Activated CD8-positive, alpha-beta memory T cell treated with anti-CD3 and anti-CD28 coated beads for 4 hours (primary cell): ENCODE measurements at places on chromosomes 4 and X.

DNA sequence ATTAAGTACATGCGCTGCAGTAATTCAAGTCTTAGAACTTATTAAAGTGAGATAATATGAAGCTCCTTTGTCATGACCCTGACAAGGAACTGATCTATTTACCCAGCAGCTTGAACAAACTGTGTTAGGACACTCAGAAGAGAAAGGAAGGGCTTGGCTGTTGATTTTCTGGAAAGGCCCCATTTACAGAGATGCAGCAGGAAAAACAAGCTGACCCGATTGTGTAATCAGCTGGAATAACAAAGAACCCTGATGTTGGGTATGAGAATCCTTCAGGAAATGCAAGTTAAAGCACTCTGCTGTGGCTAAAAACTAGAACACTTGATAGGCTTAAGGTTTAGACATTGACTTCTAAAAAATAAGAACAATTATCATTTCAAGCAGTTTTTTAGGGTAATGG is 64.8 kb downstream of the TBC1D9 start:
- DNase-seq: no peak

DNA sequence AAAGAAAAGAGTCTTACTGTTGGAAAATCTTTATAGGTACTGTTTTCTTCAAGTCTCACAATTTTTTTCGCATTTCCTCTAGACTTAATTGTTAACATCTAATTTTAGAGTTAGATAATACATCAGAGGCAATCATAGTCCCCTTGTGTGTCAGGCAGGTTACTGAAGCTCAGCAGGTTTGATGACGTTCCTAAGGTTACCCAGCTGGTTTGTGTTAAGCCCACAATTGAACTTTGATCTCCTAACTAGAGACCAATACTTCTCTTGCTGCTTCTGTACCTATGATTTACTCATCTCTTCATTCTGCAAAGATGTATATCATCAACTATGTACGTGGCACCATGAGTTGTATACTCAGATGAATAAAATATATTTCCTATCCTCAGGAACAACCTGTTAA is 131.6 kb upstream of the STIM2 start:
- no peak for DNase-seq

DNA sequence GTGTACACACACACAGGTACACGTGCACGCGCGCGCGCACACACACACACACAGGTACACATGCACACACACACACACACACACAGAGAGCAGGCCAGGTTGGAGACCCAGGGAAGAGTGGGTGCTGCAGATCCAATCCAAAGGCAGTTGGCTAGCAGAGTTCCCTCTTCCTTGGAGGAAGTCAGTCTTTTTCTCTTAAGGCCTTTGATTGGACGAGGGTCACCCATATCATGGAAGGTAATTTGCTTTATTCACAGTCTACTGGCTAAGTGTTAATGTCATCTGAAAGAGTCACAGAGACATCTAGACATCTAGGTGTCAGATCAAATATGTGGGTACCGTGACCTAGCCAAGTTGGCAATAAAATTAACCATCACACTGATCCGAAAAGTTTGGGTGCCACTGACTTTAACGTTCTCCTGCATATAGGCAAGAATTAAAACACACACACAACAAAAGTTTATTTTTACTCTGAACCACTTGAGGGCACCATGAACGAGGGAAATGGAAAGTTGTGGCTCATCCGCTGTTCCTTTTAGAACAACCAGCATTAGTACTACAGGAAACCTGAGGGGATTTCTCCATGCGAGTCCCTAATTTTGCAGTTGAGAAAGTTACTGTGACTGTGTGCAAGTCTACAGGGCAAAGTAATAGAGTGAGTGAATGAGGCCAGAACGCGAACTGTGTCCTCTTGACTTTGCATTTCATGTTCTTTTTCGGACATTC is 66.0 kb upstream of the STOX2 start:
- no peak for DNase-seq

DNA sequence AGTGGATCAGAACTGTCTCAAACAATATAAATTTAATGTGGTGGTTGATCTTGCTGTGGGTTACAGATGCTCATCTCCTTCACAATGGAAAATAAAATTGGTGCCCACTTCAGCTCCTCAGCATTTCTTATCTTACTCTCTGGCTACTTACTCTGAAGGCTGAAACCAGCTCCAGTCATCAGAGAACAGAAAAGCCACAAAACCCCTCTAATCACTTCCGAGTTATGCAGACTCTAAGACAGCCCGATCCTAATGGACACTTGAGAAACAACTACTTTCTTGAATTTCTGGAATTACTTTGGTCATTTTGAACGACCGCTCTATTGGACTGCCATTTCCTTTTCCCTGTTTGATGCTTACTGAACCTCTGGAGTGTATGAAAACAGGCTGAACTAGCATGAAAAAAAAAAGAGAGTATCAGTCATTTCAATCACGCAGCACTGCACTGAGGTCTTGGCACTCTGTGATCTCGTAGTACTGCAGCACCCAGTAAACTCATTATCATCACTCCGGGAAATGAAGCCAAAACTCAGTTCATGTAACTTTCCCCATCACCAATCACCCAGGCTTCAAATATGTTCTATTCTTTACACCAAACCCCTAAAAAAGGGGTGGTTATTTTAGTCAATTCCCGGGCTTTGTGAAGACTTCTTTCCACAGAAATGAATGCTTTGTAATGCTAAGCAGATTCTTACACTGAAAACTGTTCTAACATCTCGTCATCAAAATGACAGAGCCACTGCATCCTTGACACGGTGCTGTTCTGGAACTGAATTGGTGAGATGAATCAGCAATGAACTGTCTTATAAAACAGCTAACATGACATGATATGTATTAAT is 54.5 kb downstream of the TSPAN5 start:
- DNase-seq: no peak

DNA sequence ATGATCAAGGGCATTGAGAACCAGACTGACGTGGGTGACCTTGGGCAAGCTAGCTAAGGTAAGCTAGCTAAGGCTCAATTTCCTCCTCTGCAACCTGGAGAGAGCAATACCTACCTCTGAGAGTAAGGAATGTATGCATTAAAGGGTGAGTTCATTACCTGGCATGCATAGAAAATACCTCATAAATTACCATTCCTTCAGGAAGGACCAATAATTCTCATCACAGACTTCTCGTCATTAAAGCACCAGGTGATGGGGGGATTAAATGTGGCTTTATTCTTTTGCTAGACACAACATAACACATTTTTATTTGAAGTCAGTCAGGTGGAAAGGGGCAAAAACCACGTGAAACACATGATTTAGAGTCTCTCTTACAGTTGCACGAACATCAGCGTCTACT is 21.5 kb downstream of the EGFL6 start:
- no peak for DNase-seq

DNA sequence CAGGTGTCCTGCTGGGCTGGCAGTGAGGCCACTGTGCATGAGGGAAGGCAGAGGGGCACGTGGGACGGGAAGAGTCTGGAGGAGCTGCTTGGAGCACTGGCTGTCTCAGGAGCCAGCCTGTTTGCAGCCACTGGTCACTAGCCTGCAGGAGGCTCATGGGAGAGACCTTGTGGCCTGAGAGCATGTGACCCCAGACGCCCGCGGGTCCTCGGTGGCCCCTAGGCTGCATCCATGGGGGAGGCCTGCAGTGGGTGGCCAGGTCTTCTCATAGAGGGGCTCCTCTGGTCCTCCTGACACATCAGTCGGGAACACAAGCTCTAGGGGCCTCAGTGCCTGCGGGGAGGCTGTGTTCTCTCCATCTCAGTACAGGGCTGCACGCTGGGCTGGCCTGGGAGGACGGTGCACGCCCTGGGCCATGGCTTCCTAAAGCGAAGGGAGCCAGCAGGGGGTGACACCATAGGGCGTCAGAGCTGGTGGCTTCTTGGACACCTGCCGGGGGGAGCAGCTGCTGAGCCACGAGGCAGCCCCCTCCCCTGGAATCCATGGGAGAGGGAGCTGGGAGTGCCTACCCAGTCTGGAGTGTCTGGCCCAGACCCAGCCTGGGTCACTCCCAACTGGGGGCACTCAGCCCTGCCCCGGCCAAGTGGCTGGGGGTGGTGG is 12.3 kb downstream of the NAT8L start:
- DNase-seq: no peak

- DNase-seq: no peak
Observed at GRCh38 chr4:147794787-147795413, 63.0 kb downstream of the ARHGAP10 start.

DNA sequence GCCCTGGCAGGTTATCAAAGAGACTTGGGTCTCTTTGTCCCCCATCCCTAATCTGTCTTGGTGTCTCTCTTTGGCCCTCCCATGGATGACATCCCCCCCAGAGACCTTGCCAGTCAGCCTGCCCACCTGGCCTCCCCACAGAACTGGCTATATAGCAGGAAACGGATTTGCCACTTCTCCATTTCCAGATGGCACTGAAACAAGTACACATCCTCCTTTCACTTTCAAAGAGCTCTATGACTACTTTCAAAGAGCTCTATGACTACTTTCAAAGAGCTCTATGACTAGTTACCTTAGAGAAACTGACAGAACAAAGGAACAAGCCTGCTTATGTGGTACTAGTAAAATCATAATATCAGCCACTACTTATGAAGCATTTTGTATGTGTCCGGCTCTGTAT is 175.3 kb downstream of the MAML3 start:
- DNase-seq: no peak

GRCh38 chr4:100421361-100421978 is 96.4 kb downstream of the EMCN start:
- DNase-seq: no peak

DNA sequence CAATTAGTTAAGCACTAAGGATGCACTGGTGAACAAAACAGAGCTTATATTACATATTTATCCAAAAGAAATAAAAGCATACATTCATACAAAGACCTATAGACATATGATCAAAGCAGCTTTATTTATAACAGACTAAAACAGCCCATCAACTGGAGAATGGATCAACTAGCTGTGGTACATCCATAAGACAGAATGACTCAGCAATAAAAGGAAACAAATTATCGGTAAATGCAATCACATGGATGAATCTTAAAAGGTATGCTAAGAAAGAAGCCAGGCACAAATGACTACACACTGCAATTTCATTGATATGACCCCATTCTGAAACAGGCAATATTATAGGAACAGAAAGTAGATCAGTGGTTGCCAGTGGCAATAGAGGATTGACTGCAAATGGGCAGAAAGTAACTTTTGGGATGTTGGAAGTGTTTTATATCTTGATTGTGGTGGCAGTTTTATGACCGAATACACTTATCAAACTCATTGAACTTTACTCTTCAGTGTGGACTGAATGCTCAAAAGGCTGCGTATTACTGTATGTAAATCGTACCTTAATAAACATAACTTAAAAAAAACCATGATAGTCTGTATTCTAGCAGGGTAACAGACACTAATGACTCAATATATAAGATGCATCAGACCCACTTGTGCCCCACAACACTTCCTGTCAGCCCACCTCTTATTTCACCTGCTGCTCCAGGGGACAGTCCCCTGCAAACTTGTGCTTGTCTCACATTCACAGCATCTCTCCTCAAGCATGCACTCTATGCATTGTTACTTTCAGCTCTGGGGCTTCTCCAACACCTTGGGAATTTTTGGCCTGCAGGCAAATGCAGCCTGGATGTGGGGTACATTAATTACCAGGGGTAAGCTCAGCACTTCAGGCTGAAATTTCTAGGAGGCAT is 59.1 kb downstream of the MID1IP1 start:
- DNase-seq: no peak

- DNase-seq: no peak
Observed at GRCh38 chrX:15790769-15791290, 546 bp downstream of the ZRSR2 start.

- no peak for DNase-seq
Observed at GRCh38 chr4:37139987-37140386, 104.6 kb upstream of the NWD2 start.

- DNase-seq: no peak
Observed at GRCh38 chr4:56817840-56818491, 3.5 kb downstream of the SPINK2 start.

DNA sequence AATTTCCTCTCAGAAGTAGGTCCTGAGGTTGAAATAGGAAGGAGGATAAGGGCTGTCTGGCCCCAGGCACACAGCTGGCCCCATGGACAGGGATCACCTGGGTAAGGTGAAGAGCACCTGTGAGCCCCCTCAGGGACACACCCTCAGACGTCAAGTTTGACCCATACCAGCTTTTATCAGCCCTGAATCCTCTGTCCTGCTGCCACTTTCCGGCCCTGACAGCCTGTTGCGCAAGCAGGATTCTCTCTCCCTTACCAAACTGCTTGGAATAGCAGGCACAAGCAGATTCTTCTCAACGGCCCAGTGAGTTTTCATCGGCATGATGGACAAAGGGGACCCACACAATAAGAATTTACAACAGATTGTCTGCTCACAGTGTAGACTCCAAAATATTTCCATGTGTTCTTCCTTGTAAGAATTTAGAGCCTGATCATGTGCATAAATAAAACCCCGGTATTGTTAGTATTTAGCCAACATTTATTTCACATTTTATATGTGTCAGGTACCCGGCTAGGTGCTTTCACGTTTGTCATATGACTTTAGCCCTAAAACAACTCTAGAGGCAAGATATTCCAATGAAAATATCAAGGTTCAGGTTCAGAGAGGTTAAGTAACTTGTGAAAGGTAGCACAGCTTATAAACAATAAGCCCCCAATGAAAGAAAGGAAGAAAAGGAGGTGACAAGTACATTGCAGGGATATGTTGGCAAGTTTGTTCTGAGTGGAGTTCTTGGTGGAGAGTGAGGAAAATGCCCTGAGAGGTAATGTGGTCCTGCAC is 107.2 kb upstream of the KIT start:
- no peak for DNase-seq

DNA sequence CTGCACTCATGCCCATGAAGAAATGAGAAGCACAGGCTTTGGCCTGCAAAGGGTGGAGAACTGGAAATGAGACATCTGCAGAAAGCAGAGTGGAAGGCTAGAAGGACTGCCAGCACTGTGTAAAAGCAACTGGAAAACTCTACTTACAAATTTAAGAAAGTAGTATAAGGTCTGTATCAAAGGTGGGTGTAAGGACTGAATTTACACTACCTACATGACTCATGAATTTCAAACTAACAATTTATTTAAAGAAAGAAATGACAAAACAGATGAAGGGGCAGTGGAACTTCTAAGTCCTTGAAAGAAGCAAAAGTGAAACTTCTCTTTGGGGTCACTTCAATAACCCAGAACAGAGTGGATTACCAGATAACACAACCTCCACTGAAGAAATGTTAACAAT is 71.2 kb downstream of the SLC10A7 start:
- no peak for DNase-seq

GRCh38 chrX:108250654-108251579 is 159.3 kb downstream of the ATG4A start:
- no peak for DNase-seq

GRCh38 chr4:3307486-3307885 is 14.7 kb downstream of the RGS12 start:
- no peak for DNase-seq

- no peak for DNase-seq
Observed at GRCh38 chr4:13481569-13481968, 2.6 kb downstream of the RAB28 start.

DNA sequence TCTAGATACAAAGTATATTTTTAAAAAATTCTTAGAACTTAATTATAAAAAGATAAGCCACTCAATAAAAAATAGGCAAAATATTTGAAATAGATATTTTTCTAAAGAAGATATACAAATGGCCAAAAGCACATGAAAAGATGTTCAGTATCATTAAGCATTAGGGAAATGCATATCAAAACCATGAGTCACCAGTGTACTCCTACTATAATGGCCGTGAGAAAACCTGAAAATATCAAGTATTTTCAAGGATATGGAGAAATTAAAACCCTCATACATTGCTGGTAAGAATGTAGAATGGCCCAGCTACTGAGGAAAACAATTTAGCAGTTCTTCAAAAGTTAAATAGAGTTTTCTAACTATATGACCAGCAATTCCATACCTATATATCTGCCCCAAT is 337.9 kb downstream of the CAMK2D start:
- no peak for DNase-seq
